ENCODE measurements at places on chromosomes 6 and 20.

GRCh38 chr6:167046861-167047495, 47.8 kb downstream of the CEP43 start:
- no peak for DNase-seq

GRCh38 chr20:35039846-35040489, 52.6 kb downstream of the TRPC4AP start:
- no peak for DNase-seq

DNA sequence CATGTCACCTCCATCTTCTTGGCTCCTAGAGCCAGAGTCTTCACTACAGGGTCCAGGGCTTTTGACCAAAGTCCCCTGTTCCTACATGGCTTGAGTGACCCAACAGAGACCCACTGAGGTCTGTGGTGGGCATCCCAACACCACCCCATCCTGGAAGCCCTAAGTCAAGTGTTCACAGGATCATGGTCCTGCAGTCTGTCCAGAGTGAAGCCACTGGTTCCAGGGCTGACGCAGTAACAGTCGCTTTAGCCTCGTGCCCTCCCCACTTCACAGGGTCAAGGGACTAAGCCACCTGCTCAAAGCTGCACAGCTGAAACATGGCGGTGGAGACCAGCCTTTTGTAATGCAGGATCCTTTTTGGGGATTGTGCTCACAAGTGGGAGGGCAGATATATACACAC, 133.9 kb downstream of the JPH2 start:
- DNase-seq: no peak

DNA sequence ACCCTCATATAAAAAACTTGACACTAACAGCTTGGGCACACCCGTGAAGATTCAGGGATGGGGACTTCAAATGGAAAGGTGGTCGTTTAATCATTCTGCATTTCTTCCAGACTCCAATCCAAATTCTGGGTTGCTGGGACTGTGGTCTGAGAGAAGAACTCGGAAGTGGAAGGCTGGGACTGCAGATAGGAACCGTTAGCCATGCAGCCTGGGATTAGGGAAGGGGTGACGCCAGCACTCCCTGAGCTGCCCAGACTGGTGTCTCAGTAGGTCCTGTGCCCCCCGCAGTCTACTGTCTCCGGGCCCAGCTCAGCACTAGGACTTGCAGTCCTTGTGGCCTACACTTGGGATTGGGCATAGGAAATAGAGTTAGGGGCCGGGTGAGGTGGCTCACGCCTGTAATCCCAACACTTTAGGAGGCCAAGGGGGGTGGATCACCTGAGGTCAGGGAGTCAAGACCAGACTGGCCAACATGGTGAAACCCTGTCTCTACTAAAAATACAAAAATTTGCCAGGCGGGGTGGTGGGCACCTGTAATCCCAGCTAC, 511 bp upstream of the CLIC1 start:
- no peak for DNase-seq

GRCh38 chr6:137666202-137666774, 172.1 kb upstream of the OLIG3 start:
- DNase-seq: no peak

All from NCI-H2227 treated with DMSO at 0.1 percent for 48 hours (cell line).